ENCODE measurements at places on chromosomes 1 and 21.

DNA sequence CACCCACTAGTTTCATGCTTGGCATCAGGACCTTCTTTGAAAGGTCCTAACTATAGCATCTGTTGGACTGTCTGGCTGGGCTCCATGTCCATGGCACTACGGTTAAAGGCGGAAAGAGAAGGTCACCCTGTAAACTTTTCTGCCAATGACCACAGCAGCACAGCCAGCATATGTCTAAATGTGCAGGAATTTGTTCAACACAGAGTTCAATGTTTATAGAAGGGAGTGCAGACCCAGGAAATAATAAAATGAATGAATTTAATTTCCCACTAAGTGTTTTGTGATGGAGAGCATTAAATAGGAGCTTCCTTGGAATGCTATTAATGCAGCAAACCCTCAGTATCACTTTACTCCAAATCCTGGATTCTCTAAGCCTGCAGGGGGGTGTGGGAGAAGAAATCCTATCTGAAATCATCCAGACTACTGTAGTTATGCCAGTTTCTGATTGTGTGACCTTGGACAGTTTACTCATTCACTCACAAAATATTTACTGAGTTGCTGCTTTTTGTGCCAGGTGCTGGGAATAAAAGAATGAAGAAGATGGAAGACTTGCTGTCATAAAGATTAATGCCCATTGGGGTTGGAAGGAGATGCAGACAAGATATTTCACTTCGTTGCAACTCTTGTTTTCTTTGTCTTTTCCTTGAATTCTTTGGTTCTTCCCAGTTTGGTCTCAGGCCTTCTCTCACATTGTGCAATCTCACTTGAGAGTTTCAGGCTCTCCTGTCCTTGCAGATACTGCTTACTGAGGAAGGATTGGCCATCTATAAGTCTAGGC lies 195.0 kb downstream of the ROR1 start:
- DNase-seq = no peak
- H3K36me3 ChIP-seq = no peaks in the 10 kb centered on the region
- no peaks in the 10 kb centered on the region for H3K4me1 ChIP-seq
- H3K27me3 ChIP-seq = peaks cover 14% of the 10 kb centered on the region

- H3K36me3 ChIP-seq = peaks cover 5% of the 10 kb centered on the region
- H3K27ac ChIP-seq = no peak overlapping the region
- H3K4me1 ChIP-seq = peaks cover 5% of the 10 kb centered on the region
These were observed 635.9 kb downstream of the MATN1 start for GRCh38 chr1:30087465-30087864.

DNA sequence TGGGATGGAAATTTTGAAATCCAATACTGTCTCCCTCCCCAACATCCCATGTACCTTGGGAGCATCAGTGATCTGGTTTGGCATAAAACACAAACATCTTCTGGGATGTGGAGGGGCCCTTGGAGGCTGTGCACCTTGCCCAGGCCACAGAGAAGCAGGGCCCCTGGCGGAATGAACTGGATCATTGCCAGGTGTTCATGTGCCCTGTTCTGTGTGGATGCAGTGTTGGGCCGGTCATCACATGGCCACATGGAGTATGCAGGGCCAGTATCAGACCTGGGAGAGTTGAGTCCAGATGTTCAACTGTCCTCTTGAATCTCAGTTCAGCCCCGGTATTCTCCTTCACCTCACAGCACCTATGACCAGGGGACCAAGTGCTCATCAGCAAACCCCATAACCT lies 26.9 kb downstream of the ARHGEF10L start:
- no peak for DNase-seq
- H3K27me3 ChIP-seq = peaks cover 46% of the 10 kb centered on the region
- no peaks in the 10 kb centered on the region for H3K4me1 ChIP-seq
- H3K4me3 ChIP-seq = no peak overlapping the region
- H3K27ac ChIP-seq = no peak overlapping the region
- H3K36me3 ChIP-seq = peaks cover 2% of the 10 kb centered on the region

DNA sequence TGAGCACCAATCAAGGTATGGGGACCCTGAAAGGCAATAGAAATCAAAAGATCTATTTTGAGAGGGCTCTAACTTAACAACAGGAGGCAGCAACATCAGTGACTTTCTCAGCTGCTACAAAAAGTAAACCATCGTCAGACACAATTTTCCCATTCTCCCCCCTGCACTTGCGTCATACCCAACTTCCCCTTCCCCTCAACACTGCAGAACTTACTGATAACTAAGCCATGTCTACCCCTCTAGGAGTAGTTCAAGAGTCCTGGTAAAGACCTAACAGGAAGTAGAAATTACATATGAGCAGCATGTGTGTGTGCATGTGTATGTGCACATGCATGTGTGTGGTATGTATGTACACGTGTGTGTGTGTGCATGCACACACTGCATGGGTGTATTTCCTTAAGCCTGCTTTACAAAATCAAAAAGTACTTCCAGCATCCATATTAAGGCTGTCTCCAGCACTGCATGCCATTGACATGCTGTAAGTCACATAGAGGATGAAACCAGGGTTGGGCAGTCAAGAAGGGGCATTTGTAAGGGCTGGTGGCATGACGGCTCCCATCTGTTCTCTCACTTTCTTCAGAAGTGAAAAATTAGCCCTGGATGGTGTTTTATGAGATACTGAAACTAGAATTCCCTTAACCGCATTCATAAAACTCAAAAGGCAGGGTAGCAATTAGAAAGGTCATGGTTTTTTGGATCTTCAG lies 460.1 kb upstream of the RUNX1 start:
- peaks cover 2% of the 10 kb centered on the region for H3K36me3 ChIP-seq
- no peak for DNase-seq
- H3K27me3 ChIP-seq = peaks cover 45% of the 10 kb centered on the region
- H3K4me1 ChIP-seq = peaks cover 8% of the 10 kb centered on the region

GRCh38 chr1:100122177-100122576 lies 10.6 kb downstream of the SASS6 start:
- peaks cover 3% of the 10 kb centered on the region for H3K4me1 ChIP-seq
- H3K36me3 ChIP-seq = peaks cover 6% of the 10 kb centered on the region
- H3K27me3 ChIP-seq = no peaks in the 10 kb centered on the region
- H3K4me3 ChIP-seq = no peak overlapping the region
- no peak for DNase-seq

Data from T-helper 17 cell (primary cell).